ENCODE measurements at places on chromosomes 7 and 10.

GRCh38 chr10:44310762-44311562 lies 73.9 kb downstream of the CXCL12 start:
- peak; percentile 16 for DNase-seq

GRCh38 chr7:51114501-51114900 lies 202.1 kb downstream of the COBL start:
- DNase-seq, result no peak

DNA sequence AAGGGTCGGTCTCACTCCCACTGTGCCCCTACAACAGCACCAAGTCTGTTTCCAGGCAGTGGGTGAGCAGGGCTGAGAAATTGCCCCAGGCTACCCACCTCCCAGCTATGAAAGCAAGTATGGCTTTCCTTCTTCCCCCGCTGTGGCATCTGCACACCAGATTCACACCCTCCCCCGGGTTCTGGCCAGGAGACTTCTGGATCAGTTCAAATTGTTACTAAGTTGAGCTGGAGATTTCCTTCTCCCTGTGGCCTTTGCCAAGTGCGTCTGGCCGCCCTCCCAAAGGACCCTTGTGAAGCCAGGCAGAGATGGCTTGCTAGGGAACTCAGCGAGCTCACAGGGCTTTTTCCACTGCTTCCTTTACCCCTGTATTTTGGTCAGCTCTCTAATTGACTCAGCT lies 555.4 kb downstream of the SH2D4B start:
- DNase-seq, result no peak

- no peak for DNase-seq
Measured at GRCh38 chr10:31709028-31709427, 219.6 kb downstream of the ARHGAP12 start.

DNA sequence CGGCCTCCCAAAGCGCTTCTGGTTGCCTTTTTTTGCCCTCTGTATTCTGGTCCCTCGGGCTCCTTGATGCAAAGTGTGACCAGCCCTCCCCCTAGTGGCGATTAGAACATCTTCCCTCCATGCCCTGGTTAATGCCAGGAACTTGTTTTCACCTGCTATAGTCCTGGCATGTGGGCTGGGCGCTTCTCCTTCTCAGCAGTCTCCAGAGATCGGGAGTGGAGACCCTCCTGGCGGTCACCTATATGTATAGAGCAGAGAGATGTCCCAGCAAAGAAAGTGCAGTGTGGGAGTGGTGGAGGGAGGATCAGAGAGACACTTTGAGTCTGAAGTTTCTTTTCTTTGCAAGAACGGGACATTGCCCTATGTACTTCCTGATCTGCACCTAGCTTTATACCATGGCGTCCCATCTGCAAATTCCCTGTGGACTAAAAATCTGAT lies 264.1 kb downstream of the OTUD1 start:
- peak; percentile 0 for DNase-seq

DNA sequence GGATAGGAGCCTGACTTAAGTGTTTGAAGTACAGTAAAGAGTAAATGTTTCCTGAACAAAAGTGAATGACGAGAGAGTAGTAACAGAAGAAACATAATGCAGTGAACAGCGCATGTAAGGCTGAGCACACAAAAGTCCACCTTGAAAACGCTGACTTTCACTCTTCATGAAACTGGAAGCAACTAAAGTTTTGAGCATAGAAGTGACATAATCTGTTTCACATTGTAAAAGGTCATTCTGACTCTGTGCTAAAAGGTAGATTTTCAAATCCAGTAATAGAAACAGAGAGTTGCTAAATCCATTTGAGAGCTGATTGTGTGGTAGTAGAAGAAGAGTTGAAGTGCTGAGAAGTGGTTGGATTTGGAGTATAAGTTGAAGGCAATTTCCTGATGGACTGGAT lies 1037.0 kb downstream of the CNTNAP2 start:
- DNase-seq, result no peak

- DNase-seq, result peak; percentile 29
Measured at GRCh38 chr10:15168291-15168785, at the start of gene NMT2. NMT2 (minus strand) TSS chr10:15168693; CDS start chr10:15168612, 81 bp downstream.

GRCh38 chr10:128071417-128071782 lies 54.8 kb downstream of the MKI67 start:
- no peak for DNase-seq

- no peak for DNase-seq
Measured at GRCh38 chr10:82564353-82565196, 689.6 kb downstream of the NRG3 start.

- no peak for DNase-seq
Measured at GRCh38 chr7:42068554-42069280, 168.3 kb downstream of the GLI3 start.

DNA sequence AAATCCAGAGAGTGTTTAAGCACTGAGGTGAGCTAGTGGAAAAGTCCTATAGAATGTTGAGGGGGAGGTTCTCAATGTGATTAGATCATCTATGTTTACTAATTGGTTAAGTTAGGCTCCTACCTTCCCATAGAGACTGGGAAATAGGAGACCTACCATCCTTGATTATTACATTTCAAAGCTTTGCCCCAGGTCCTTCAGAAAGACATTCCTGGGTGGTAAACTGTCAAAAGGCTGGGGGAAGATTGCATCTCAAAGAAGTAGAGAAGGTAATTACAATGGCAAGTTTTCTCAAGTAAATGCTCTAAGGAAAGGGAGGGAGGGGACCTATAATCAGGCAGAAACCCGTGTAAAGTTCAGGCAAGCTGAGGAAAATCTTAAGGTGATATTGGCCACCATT lies 247.8 kb upstream of the SMIM30 start:
- no peak for DNase-seq

DNA sequence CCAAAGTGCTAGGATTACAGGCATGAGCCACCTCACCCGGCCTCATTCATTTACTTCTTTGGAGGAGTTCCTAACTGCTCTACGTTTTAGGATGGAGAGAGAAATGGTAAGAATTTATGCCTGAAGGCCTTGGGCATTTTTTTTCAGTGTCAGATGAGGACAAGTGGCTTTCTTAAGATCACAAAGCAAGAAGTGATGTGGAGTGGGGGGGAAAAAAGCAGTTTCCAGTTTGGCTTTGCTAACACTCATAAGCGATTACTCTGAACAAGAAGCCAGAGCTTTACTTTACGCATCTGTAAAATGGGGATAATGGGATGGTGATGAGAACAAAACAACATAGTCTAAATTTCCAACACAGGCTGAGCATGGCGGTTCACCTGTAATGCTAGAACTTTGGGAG lies 2.6 kb upstream of the PPIA start:
- DNase-seq, result no peak

- DNase-seq, result no peak
Measured at GRCh38 chr10:127563718-127564553, 14.8 kb downstream of the NPS start.

- DNase-seq, result no peak
Measured at GRCh38 chr7:90816511-90817142, 220.5 kb downstream of the CDK14 start.

DNA sequence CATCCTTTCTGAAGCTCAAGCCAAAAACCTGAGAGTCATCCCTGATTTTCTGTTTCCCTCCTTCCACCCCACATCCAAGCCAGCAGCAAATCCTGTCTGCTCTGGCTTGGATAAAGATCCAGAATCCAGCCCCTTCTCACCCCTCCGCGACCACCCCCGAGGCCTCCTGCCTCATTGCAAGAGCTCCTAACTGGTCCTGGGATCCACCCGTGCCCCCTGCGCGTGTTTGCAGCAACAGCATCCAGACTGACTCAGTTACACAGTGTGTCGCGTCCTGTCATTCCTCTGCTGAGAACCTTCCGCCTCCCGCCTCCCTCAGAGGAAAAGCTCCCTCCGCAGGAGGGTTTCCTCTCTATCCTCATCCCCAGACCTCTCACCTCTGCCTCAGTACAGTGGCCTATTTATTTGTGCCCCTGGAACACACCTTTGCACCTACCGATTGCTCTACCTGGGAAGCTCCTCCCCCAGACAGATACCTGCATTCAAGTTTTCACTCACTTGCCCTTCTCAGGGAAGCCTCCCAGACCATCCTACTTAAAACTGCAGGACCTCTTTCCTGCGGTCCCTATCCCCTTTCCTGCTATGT lies 21.6 kb upstream of the GRID1 start:
- no peak for DNase-seq

- DNase-seq, result no peak
Measured at GRCh38 chr7:6274743-6275142, 2.3 kb upstream of the CYTH3 start.

DNA sequence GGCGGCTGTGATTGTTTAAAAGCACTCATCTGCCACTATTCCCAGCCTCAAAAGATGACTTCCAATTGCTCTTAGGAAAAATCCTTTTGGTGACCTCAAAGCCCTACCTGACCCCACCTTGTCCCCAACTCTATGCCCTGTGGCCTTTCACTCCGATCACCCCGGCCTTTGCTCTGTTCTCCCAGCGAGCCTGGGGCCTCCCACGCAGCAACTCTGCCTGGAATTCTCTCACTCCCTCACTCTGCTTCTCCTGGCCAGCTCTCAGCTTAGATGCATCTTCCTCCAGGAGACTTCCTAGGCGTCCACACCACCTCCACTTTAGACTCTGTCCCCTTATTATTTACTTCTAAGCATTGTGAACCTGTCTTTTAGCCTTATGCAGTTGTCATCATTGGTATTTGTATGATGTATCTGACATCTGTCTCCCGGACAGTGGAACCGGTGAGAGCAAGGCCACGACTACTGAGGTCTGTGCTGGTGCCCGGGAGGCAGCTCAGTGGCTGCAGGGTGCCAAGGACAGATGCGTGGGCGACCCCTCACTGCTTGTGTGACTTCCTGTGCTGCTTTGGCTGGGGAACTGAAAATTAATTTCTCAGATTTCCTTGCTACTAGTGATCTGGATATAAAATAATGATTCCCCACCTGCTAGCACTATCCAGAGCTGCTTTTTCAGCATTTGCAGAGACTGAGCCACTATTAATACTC lies 63.0 kb downstream of the PIP4K2A start:
- DNase-seq, result no peak

- DNase-seq, result no peak
Measured at GRCh38 chr10:16737420-16737819, 79.8 kb downstream of the RSU1 start.

DNA sequence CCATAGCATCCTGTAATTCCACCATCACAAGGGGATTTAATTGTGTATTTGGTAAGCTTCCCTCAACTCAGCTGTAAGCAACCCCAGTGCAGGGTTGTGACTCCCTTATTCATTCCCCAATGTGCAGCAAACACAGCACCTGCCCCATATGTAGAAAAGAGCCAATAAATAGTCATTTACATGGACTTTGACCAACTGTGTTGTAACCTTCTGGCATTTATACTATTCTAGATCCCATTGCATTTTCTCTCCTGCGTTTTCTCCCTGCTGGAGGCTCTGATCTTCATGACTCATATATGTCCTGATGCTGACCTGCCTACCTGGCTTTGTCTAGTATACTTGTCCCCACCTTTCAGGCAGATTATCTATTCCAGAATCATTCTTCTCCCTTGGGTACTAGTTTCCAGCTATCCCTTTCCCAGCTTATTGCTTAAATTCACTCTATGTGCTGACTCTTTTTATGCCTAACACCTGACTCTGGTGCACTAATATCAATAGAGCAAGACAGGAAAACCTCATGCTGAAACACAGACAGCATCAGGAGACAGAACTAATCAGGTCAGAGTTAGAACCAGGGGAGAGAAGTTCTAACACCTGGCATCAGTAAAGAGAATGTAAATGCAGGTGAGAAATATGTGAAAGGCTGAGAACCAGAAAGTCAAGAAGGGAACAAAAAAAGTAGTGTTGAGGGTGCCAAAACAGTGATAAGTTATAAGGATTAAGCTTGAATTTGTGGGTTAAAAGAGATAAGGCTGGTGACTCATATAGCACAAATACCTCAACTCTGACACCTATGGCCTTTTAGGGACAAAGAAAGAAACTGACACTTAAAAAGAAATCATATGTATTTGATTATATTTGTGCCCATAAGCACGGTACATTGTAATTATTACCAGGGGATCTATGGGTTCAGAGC lies 402.7 kb downstream of the IPMK start:
- no peak for DNase-seq

GRCh38 chr7:147982307-147982706 lies 608.3 kb upstream of the C7orf33 start:
- no peak for DNase-seq

DNA sequence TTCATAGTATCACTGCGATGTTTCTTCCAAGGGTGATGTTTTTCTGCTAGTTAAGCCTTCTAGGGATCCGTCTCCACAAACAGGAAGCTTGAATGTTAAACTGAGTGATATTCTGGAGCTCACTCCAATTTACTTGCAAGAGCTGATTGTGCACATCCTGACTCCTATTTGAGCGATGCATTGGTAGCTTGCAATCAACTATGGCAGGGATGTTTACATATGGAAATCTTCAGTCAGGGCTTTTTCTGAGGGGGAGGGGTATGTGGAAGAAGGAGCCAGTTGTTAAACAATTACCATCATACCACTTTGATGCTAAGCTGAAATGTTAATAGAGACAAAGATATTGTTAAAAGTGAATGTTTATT lies 43.2 kb upstream of the NXPH1 start:
- no peak for DNase-seq

DNA sequence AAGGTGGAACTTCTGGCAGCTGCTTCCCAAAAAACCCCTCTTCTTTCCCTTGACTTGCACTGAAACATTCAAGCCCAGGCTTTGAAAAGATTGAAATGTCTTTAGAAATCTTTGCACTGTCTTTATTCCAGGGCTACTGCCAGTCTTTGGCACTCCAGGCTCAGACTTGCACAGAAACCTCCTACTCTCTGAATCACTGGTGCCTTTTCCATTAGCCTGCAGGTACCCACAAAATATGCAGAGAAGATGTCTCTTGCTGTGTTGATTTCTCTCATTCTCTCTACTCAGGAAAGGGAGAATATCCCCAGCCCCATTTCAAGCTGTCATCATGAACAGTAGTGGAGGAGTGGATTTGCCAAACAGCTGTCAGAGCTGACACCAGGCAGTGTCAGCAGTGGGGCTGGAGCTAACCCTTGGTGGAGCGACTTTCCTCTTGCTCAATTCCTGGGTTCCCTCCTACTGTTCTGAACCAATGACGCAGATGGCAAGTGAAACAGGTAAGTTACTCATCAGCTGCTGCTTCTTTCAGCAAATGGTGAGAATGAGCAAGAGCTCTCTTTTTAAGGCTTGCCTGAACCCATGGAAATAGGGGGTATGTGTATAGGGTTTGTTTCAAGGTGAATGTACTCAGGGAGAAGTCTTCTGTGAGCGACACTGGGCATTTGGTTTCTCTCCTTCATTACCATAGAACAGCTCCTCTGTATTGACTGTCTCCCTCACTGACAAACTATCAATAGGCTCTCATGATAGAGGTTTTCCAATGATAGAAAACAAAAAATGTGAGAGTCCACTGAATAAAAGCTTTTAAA lies 362.4 kb downstream of the ADRA2A start:
- no peak for DNase-seq

DNA sequence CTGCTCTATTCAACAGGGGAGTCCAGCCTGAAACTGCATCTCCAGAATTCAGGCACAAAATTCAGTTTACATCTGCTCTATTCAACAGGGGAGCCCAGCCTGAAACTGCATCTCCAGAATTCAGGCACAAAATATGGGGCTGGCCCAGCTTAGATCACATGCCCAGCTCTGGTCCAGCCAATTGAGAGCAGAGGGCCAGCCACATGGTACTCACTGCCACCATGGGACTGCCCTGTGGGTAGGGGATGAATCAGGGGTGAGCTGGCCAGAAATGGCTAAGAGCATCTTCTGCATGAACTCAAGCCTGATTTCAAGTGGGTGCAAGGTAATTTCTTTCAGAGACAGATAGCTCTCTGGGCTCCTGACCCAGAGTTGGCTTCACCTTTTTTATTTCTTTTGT lies 156.6 kb upstream of the LYZL2 start:
- no peak for DNase-seq

All from NCI-H1930 (cell line).